ENCODE measurements at places on chromosomes 6 and 20. TPM values are rescaled to one million over a fixed set of nuclear protein-coding genes. Genes with fewer than 3 reads are reported as not detected.

Gene MYLIP
- 8.2 TPM for total RNA-seq

Gene TRIM38
- total RNA-seq = 0.13 TPM

Gene HLA-DQB1
- total RNA-seq = 0.06 TPM

Gene C6orf15
- 1.00 TPM for total RNA-seq

Gene ZC3H12D
- total RNA-seq = 0.36 TPM

Gene OR2H1
- total RNA-seq = 0.83 TPM

Gene GRM4
- 1.5 TPM for total RNA-seq

Gene SEL1L2
- total RNA-seq = not detected

Gene PPP1R3D
- total RNA-seq = 7.8 TPM

Gene RNF146
- 62.9 TPM for total RNA-seq

Gene ATP6V1G2
- total RNA-seq = 46.4 TPM

Gene ANKRD6
- 46.9 TPM for total RNA-seq

Gene TGM2
- total RNA-seq = 0.59 TPM

Gene SLC35D3
- 0.49 TPM for total RNA-seq

Gene PSORS1C2
- not detected for total RNA-seq

Gene NKAIN2
- 5.1 TPM for total RNA-seq

Gene HDGFL1
- total RNA-seq = 0.09 TPM

Gene PCSK2
- total RNA-seq = 0.21 TPM
